ENCODE measurements at places on chromosomes 7 and 10.

- peak; percentile 43 for DNase-seq
Observed at GRCh38 chr7:101542527-101543241, 86.4 kb downstream of the MYL10 start.

DNA sequence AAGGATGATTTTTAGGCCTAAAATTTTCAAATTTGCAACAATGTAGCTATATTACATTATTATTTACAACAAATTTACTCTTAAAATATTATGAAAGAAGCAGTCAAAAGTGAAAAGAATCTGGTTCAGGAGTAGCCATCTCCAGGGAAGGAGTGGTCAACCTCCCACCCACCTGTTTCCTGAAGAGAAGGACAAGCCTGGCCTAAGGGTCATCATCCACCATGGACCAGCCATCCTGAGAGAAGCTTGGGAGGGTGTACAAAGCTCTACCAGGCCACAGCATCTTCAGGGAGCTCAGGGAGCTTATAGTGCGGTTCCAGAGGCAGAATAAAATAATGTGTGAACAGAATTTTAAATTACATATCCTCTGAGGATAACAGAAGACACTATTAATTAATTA, 38.1 kb downstream of the COL1A2 start:
- DNase-seq: no peak

DNA sequence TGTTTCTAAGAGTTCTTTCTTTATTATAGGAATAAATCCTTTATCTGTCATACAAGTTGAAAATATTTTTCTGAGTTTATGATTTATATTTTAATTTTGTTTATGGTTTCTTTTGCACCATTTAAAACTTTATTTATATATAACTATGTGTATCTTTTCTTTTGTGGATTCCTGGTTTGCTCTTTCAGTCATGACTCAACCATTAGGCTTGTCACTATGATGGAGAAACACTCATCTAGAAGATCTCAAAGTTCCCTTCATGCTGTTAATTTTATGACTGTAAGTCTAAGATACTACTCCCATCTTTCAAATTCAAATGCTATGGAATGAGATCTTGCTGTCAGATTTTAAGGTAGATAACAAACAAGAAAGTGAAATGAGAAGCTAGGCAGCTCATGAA, 199.5 kb downstream of the INHBA start:
- DNase-seq: no peak

GRCh38 chr10:30542001-30542894, 87.3 kb downstream of the LYZL2 start:
- no peak for DNase-seq

GRCh38 chr7:132709971-132710567, 133.8 kb upstream of the PLXNA4 start:
- no peak for DNase-seq

GRCh38 chr10:128016423-128017060, 109.6 kb downstream of the PTPRE start:
- no peak for DNase-seq

GRCh38 chr7:39560997-39561396, 5.2 kb upstream of the YAE1 start:
- DNase-seq: no peak

DNA sequence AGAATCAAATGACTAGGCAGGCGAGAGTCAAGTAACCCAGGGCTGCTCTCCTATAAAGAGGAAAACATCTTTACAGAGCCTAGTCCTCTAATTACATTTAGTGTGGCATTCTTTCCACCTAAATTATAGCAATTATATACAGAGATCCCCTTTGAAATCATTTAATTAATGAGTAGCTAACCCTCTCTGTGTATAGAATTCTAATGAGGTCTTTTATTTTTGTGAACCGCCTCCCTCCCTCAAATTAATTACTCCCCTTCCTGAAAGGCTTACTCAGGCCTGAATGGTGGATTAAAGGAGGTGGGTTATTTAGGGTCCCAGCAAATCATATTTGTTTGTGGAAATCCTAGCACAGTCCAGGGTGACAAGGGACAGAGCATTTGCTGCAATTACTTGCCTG, 551.8 kb downstream of the SORCS3 start:
- DNase-seq: no peak

DNA sequence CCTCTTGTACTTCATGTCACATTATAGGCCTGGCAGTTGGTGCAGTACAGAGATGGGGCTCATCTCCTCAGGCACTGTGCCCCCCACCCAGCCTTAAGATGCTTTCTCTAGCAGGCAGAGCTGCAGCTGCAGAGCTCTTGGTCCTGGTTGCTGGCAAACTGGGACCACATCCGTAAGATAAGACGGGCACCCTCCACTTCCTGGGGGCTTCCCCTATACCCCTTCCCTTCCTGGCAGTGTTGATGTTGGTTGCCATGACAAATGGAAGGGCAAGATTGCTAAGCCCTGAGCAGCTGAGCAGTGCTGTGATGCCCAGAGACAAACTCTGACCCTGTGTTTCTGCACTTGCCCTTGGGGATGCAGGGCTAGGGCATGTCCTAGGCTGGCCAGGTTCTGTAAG, 103.4 kb upstream of the ANLN start:
- no peak for DNase-seq

GRCh38 chr10:123035467-123036086, 26.8 kb downstream of the ACADSB start:
- no peak for DNase-seq

DNA sequence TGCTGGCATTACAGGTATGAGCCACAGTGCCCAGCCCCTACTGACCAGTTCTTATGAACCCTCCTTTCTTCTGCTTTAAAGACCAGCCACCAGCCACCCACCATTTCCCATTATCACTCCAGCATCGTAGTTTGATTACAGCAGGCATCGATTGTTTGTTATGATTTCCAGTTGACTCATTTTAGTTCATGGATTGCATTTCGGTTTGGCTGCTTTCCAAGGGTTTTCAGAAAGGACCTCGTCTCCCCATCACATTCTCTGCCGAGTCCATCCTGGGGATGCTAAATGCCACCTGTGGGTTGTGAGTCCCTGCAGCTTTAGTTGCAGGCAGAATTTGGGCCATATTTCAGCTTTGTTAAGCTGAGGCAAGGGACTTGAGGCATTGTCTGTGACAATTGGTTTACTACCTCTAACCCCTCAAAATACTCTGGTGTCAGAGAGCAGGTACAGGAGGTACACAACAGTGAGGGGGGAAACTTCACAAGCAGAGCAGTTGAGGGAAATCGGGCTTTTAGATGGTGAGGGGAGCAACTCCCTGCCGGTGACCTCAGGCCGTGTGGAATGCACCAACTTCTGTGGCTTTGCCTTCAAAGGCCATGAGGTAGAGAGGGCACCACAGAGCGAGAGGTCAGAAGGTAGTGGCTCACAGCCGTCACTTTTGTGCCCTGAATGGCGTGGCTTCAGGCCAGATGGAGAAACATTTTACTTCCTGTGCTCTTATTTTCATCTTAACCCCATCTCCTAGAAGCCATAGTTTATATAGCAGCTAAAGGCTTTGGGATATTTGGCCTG, 203.8 kb downstream of the CCDC3 start:
- no peak for DNase-seq

DNA sequence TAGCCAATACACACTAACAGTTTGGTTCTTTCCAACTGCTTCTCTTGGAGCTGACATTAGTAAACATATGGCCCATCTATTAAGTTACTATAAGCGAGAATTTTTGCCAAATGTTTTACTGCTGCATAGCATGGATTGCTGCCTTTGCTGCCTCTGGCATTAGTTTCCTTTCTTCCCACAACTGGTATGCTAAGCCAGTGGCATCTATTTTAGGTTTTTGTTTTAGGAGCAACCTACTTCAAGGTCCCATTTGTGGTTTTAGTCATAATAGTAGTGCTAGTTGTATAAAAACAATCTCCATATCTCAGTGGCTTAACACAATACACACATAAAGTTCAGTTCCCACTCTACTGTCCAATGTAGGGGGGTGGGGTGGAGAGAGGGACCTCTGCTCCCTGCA, 25.9 kb upstream of the PANK1 start:
- DNase-seq: no peak

Measured in NCI-H1092 treated with DMSO at 0.1 percent for 48 hours (cell line).